ENCODE measurements at places on chromosomes 16 and 17.

GRCh38 chr16:49362230-49362629, 11.4 kb upstream of the C16orf78 start:
- no peak for DNase-seq

DNA sequence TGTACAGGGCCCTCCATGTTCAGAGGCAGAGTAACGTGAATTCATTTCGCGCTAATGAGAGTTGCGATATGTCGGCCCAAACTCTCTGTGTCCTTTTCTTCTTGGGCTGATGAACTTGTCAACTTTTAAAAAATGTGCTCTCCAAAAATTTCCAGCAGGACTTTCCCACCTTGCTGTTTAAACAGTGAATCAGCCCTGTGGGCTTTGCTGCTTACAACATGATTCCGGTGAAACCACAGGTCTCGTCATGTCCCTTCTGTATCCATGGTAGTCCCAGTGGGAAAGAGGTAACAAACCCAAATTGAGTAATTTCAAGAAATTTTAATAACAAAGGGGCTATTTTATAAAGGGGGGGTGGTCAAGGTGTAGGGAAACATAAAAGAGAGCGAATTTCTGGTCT, 612.9 kb downstream of the MAF start:
- peak; percentile 83 for DNase-seq

- DNase-seq = no peak
These were observed 52.1 kb upstream of the TOB1 start for GRCh38 chr17:50918071-50918932.

DNA sequence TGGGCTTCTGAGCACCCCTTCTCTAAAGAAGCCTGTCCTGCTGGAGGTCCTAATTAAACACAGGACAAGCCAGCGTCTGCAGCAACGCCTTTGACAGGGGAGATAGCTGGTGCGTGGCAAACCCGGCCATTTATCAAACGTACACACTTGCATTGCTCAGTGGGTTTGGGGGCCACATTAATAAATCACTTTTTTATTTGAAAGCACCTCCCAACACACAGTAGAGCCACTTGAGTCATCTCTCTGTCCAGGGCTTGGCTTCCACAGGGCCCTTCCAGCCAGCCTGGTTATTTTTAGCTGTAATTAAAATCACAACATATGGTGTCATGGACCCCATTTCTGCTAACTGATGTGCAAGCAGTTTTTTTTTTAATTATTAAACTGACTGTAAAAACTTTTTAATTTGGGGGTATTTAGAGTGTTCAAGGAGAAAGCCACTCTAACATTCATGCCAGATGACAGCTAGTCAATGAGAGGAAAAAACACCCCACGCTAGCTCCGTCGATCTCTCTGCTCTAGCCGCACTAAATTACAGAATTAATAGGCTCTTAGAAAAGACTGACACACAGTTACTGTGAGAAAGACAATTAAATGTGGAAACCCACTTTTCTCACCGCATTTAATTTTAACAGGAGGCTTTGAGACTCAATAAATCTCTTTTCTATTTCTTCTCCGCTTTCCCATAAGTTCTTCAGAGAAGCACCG, 201.0 kb upstream of the WSCD1 start:
- no peak for DNase-seq

DNA sequence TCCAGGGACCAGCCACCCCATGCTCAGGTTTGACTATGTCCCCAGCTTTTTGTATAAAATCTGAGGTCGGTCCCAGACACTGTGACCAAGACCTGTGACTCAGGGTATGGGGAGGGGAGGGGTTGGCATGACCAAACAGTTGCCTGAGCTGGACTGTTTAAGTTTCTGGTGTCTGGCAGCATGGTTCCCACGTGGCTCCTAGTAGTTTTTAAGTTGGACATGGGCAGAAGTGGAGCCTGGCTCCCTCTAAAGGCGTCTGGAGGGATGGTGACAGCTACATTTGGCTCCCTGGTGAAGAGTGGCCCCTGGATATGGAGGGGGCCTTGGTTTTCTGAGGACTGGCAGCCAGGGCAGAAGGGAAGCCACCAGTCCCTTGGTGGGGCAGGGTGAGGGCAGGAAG, 7.9 kb downstream of the SMCR8 start:
- DNase-seq = peak; percentile 34

DNA sequence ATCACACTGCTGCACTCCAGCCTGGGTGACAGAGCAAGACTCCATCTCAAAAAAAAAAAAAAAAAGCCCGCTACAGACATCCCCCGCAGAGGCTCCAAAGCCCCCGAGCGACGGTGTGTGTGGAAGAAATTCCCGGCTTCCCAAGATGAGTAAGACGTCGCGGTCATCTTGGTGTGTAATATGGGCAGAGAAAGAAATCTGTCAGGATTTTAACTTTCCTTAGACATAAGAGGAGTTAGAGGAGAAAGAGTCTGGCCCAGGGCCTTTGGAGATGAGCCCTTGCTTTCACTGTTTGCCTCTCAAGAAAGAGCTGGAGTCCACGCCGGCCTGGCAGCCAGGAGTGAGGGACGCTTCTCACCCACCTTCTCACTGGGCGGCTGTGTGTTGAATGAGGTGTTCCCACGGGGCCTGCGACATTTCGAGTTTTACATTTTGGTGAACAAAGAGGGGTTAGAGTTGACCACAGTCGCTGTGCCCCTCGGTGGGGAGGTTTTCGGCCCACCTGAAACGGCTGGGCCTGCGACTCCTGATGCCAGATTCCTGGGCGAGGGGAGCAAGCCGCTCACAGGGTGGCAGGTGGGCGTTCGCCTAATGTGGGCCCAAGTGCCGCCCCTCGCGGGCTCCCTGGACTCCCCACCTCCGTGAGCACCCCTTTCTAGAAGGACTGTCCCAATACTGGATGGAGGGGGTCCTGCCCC, 17.9 kb downstream of the C1QTNF1 start:
- DNase-seq = peak; percentile 63

- DNase-seq = no peak
These were observed 21.5 kb upstream of the ABCA5 start for GRCh38 chr17:69348429-69348828.

GRCh38 chr17:7130621-7131422, 16.2 kb upstream of the ASGR2 start:
- DNase-seq = no peak

DNA sequence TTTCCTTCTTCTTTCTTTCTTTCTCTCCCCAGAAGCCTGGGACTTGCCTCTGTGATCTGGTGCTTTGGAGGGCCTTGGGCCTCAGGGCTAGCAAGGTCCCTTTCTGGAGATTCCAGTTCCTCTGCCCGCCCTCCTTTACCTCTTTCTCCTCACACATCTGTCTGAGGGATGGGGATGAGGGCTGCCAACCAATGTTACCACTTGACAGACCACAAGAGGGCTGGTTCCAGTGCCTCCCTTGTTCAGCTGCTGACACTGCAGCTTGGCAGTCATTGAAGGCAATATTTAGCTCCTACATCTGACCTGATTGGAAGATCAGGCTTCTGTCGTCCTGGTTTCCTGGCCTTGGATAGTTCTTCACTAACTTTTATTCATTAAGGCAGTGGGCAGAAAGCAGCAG, 3.6 kb upstream of the ZNF652 start:
- DNase-seq = peak; percentile 17

GRCh38 chr16:30941600-30942425, 7.1 kb upstream of the ORAI3 start:
- peak; percentile 72 for DNase-seq
